Fibroblast of lung (primary cell): ENCODE measurements at places on chromosomes 6 and 20.
A peak's percentile ranks its signal among the peaks of the same experiment; 100 is the strongest.

- no peak for DNase-seq
Observed at GRCh38 chr20:19047040-19047950, 165.1 kb upstream of the SLC24A3 start.

DNA sequence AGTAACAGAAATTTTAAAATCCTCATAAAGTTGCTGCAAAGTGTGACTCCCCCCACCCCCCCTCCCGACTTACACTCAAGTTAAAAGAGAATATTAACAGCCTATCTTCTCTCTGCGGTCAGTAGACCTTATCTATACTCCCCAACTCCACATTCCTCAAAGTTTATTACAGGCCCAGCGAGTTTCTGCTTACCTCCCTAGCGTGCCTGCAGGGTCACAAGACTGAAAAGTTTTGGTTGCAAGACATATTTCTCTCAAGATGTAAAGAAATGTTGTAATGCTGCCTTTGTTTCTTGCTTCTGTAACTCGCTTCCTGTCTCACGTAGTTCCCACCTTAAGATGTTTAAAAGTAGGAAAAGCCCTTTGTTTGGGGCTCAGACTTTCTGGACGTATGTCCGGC is 699.6 kb downstream of the PHF3 start:
- no peak for DNase-seq

DNA sequence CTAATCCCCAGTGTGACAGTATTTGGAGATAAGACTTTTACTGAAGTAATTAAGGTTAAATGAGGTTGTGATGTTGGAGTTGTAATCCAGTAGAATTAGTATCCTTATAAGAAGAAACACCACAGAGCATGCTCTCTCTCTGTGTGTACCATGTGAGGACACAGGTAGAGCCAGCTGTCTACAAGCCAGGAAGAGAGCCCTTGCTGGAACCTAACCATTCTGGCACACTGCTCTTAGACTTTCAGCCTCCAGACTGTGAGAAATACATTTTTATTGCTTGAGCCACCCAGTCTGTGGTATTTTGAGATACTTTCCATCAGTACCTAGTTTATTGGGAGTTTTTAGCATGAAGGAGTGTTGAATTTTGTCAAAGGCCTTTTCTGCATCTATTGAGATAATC is 110.2 kb downstream of the PHF3 start:
- no peak for DNase-seq

DNA sequence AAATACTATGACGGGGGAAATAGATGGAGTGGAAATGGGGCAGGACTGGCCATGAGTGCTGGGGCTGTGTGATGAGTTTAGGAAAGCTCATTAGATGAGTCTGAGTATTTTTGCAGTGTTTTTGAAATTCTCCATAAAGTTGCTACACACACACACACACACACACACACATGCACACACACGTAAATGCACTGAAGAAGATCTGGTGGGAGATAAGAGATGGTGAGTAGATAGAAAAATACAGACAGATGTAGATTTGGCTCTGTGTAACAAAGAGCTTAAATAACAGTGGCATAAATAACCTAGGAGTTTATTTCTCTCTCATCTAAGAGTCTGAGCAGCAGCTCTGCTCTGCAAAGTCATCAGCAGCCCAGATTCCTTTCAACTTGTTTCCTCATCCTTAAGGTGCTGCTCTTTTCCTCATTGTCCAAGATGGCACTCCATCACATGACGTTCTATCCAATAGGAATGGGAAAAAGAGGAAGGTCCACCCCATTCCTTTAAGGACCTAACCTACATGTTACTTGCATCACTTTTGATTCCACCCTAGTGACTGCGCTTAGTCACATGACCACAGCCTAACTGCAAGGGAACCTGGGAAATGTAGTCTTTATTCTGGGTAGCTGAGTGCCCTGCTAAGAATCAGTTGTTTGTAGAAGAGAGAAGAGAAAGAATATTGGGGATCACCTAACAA is 76.4 kb downstream of the EYA2 start:
- peak; percentile 89 for DNase-seq

DNA sequence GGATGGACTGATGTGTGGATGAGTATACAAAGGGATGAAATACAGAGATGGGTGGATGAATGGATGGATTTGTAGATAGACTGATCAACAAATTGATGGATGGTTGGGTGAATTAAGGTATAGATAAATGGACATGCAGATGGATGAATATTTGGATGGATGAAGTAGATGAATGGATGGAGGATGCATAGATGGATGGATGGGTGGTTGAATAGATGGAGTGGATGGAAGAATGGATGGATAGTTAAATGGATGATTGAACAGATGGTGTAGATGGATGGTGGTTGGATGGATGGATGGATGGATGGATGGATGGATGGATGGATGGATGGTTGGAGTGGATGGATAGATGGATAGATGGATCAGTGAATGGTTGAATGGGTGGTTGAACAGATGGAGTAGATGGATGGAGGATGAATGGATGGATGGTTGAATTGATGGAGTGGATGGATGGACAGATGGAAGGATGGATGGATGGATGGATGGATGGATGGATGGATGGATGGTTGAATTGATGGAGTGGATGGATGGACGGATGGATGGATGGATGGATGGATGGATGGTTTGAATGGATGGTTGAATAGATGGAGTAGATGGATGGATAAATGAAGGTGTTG is 15.0 kb downstream of the SLC2A10 start:
- no peak for DNase-seq

GRCh38 chr6:18215436-18215835 is 48.9 kb downstream of the DEK start:
- no peak for DNase-seq

DNA sequence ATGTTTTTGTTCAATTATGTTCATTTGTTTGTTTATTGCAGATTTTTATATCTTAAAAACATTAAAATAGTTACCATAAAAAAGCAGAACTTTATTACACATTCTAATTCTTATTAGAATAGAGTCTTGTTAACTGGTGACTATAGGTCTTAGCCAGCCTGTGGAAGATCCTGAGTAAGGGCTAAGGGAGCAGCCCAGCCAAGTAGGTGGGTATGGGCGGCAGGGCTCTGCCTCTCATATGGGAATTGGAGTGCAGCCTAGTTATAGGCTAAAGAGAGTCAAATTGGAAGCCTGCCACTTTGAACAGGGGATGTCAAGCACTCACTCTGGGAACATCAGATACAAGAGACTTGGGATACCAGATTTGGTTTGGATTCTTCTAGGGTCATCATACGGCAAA is 10.5 kb upstream of the HSF2 start:
- no peak for DNase-seq

- DNase-seq = peak; percentile 21
Observed at GRCh38 chr20:5122873-5123260, 3.1 kb upstream of the PCNA start.

DNA sequence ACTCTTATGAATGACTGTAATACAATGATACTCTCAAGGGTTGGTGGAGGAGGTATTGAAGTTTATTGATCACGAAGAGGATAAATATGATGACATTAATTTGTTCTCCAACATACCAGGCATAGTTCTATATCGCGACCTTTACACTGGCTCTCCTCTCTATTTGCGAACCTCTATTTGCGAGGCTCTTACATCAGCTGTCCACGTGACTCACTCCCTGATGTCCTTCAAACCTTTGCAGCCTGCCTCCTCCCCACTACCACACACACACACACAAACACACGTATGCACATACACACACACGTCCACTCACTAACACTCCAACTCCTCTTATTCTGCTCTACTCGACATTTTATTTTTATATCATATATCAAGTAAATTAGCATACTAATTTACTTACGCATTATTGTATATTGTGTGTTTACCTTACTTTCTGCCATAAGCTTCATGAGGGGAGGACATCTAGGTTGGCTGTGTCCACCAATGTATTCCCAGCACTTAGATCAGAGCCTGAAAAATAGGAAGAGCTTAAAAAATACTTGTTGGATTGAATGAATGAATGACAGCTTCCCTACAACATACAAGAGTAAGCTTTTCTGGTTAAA is 53.3 kb upstream of the TNFRSF21 start:
- no peak for DNase-seq

DNA sequence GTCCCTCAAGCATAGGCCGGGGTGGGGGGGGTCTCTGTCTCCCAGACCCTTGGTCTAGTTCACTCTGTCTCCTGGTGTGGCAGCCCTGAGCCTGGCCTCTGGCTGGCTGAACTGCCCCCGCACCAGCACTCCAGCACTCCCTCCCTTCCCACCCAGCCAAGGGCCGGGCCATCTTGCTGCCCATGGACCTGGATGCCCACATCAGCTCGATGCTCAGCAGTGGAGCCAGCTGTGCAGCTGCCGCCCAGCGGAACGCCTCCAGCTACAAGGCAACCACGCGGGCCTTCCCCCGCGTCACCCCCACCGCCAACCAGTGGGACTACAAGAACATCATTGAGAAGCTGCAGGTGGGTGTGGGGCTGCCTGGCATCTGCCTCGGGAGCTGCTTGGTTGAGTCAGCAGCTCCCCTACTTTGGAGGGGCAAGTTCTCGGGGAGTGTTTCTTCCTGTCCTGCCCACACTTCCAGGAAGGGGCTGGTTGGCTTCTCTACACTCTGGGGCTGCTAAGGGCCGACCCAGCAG is 28.4 kb downstream of the UQCC2 start:
- DNase-seq = peak; percentile 30

- no peak for DNase-seq
Observed at GRCh38 chr20:46831633-46832011, 63.0 kb upstream of the EYA2 start.

GRCh38 chr20:23331450-23332350 is 18.9 kb upstream of the NXT1 start:
- DNase-seq = no peak

DNA sequence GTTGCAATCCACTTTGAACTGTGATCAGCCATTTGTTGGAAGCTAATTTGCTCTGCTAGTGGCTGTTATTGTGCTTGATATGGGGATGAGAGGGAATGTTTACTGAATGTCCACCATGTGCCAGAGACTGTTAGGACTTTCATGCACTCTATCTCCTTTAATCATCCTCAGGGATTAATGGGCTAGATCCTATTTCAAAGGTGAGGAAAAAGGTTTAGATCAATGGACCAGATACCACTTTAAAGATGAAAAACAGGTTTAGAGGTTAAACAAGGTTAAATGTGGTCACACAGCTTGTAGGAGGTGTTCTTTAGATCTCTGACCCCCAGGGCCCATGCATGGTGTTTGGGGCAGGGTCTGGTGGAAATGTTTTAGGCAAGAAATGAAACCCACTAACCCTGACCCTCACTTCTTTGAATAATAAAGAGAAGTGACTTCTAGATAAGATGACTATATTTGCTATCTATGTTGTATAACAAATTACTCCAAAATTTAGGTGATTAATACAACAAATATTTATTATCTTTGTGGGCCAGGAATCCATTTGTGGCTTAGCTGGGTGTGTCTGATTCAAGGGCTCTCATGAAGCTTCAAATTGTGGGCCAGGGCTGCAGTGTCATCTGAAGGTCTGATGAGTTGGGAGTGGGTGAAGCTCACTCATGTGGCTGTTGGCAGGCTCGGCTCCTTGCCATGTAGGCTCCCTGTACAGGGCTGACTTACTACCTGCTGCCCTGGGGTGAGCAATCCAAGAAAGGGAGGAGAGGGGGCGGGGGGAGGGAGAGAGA is 127.8 kb upstream of the FOXA2 start:
- no peak for DNase-seq

DNA sequence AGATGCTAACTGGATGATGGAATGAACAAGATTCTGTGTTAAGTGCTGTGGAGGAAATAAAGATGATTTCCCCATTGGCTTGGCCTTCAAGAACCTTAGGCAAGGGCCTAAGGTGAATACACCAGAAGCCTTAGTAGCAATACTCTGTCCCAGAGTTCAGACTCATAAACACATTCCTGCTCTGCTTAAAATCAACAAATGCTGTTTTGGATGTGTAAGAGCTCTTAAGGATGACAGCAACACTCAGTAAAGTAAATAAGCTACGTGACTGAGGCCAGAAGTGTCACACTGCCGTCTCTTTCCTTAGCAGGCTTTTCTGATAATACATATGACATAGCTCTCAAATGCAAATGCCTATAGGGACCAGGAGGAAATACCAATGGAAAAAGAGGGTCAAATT is 90.6 kb downstream of the EYA2 start:
- no peak for DNase-seq

DNA sequence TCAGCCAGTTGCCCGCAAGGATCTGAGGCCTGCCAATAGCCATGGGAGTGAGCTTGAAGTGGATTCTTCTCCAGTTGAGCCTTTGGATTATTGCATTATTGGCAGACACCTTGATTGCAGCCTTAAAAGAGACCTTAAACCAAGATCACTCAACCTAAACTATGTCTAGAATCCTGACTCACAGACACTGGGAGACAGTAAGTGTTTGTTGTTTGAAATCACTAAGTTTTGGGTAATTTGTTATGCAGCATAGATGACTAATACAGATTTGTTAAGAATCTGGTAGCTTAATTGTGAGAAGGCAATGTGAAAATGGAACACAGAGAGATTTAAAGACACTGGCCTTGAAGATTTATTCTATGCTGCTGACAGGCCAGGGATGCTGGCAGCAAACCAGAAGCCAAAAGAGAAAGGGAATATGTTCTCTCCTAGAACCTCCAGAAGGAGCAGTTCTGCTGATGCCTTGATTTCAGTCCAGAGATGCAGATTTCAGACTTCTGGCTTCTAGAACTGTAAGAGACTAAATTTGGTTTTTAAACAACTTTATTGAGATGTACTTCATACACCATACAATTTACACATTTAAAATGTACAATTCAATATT is 17.6 kb downstream of the SIRPD start:
- DNase-seq = no peak

DNA sequence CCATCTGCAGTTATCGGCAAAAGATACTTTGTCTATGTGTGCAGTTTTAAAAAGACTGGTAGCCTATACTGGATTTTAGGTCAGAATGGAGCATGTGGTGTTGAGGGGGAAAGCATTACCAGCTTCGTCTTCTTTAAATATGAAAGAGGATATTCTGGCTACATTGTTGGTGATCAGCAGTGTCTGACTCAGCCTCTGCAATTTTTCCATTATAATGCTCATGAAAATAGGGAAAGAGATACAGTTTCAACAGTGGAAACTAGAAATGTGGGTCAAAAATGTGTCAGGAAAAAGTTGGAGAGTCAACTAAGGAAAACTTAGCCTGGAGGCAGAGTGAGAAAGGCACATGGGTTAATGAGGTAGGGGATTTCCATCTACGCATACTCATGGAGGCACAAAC is 45.2 kb downstream of the HDGFL1 start:
- peak; percentile 7 for DNase-seq

DNA sequence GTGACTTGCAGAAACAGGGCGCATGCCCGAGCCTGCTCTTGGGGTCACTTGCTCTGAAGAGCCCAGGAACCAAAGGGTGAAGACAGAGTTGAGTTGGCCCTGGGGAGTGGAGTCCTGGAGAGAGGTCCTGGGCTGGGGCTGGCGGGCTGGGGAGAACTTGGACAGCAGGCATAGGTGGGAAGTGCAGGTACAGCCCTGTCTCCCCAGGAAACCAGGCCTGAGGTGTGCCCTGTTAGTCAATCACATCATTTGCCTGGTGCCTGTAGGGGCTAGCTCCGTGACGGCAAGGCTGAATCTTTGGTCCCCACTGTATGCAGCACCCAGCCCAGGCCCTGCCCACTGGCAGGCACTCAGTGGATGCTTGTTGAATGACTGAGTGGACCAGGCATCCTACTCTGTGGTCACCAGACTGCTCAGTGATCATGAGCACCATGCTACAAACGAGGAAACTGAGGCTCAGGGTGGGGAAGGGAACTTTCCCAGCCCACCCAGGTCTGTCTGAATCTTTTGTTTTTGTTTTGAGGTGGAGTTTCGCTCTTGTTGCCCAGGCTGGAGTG is 15.6 kb upstream of the NOL4L start:
- DNase-seq = peak; percentile 17

GRCh38 chr6:107115695-107116327 is 496 bp upstream of the BEND3 start:
- no peak for DNase-seq
